ENCODE measurements at places on chromosomes 16 and 17. TPM values are rescaled to one million over a fixed set of nuclear protein-coding genes. Genes with fewer than 3 reads are reported as not detected.

Gene WDR45B
- total RNA-seq: 93.5 TPM

Gene ZNF624
- 3.9 TPM for total RNA-seq

Gene KRTAP16-1
- total RNA-seq: not detected

Gene CDH15
- total RNA-seq: not detected

Gene WFIKKN1
- total RNA-seq: 0.10 TPM

Gene NPIPA8
- 1.6 TPM for total RNA-seq

Gene RPH3AL
- 31.9 TPM for total RNA-seq

Gene OTOA
- total RNA-seq: 0.05 TPM

Gene KIAA0753
- total RNA-seq: 20.5 TPM

Gene SMIM22
- total RNA-seq: not detected
